ENCODE measurements at places on chromosomes 12 and 14.
A peak's percentile ranks its signal among the peaks of the same experiment; 100 is the strongest.

DNA sequence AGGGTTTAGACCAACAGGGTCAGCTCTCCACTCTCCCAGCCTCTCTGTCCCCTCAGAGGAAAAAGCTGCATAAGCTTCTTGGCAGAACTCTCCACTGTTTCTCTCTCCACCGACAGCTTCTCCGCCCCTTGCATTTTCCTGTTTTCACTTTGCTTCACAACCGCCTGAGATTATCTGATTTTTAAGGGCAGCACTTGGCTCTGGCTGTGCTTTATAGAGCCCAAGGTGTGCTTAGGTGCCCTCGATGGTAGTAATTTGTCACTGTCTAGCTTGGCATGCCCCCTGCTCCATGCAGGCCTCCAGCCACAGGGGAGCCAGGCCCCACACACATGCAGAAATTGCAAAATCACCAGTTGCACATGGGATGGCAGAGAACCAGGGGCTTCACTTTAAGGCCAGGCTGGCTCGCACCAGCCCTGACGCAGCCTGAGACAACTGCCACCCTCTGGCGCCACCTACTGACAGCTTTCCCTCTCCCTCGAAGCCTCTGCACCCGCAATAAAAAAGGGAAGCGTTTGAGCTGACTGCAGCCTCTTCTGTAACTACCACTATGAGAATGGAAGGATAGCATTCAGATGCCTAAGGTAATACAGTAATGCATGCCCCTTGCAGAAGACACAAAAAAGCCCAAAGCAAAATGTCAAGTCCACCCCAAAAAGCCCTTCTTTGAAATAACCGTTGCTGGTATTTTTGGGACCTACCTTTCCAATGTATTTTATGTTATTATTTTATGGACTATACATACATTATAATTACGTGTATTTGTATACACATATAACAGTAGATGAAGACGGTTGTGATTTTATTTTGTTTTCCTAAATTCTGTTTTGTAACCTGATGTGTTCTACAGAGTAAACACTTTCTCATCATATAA, 32.0 kb upstream of the RIMBP2 start:
- DNase-seq = peak; percentile 43

- no peak for DNase-seq
These were observed 193.0 kb upstream of the PWP1 start for GRCh38 chr12:107492393-107493134.

- DNase-seq = no peak
These were observed 35.1 kb downstream of the ST8SIA1 start for GRCh38 chr12:22299294-22299912.

DNA sequence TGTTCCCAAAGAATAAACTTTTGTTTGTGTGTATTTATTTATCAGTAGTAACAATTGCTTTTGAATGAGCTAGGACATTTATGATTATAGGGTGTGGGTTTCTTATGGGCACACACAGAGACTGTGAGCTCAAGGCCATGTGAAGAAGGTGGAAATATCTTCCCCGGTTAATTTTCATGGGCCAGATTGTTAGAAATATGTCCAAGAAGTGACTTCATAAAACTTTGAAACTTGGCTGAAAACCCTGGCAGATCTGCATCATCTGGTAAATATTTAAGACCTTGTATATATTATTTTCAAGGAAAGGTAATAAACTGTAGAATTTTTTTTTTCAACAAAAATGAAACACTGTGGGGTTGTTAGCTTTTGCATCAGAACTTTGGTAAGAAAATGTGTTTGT, 53.5 kb upstream of the RNU6-8 start:
- no peak for DNase-seq

GRCh38 chr14:76647697-76648298, 113.5 kb upstream of the VASH1 start:
- no peak for DNase-seq

- DNase-seq = no peak
These were observed 115.2 kb downstream of the PRICKLE1 start for GRCh38 chr12:42474391-42474790.
